NCI-H1694 treated with DMSO at 0.1 percent for 48 hours (cell line): ENCODE measurements at places on chromosomes 7 and 10.

DNA sequence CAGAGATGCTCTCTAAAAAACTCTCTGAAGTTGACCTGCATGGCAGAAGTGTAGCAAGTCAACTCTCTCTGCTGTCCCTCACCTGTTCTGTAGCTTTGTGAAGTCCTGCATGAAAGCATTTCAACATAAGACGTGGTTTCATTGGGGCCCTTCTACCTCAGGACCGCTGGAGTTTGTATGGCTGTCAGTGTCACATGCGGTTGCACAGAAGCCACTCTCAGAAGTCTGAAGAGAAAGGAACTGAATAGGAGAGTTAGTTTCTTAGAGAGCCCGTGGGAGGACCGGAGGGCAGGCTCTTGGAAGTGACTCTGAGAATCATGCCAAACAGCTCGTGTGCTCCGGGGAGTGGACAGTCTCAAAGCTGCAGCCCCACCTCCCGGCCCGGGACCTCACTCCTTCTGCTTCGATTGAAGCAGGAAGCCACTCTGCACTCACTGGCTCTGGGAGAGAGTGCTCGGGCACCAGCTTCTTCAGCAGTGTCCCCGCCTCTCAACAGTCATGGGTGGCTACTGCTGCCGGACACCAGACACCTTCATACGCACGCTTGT is 486.7 kb downstream of the SDK1 start:
- no peak for DNase-seq

GRCh38 chr10:64033711-64034110 is 512.5 kb downstream of the REEP3 start:
- DNase-seq, result no peak

- DNase-seq, result no peak
These were observed 988.4 kb downstream of the KCNMA1 start for GRCh38 chr10:76649254-76649653.

DNA sequence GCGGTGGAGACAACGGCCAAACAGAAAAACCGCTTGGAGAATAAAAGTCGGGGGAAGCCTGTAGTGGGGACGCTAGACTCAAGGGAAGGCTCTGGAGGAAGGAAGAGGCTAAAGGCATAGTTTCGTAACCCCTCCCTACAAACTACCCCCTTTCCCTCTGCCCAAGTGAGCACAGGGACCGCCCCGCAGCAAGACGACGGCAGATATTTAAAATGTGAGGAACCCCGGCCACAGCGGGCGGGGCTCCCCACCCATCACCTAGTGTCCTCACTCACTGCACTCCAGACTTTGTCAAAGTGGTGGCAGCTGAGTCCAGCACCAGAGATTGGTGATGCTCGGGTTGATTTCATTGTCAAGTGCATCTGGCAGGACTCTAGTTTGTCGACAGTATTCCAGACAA is 69.1 kb downstream of the PRKAG2 start:
- no peak for DNase-seq

GRCh38 chr10:36783400-36783799 is 342.0 kb upstream of the ANKRD30A start:
- DNase-seq, result no peak

GRCh38 chr7:34365611-34366010 is 292.4 kb upstream of the NPSR1 start:
- DNase-seq, result no peak

- DNase-seq, result no peak
These were observed 287.4 kb downstream of the CACNA2D1 start for GRCh38 chr7:82156168-82156567.

GRCh38 chr10:33497338-33497737 is 162.9 kb upstream of the NRP1 start:
- DNase-seq, result no peak

DNA sequence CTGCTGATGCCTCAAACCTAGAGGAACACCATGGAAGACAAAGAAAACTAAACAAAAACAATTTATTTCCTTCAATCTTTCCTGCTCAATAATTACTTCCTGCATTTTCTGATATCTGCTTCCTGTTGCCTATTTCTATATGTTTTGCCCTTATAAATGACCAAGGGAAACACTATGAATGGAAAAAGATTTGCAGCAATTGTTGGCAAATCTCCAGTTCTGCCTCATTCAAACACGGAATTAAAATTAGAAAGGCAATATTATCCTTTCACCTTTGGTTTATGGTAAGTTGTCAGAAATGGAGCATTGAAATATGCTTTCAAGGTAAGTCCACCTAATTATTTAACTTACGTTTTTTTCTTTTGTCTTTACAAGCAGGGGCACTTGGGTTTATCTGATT is 552.2 kb upstream of the ANKRD30A start:
- no peak for DNase-seq

DNA sequence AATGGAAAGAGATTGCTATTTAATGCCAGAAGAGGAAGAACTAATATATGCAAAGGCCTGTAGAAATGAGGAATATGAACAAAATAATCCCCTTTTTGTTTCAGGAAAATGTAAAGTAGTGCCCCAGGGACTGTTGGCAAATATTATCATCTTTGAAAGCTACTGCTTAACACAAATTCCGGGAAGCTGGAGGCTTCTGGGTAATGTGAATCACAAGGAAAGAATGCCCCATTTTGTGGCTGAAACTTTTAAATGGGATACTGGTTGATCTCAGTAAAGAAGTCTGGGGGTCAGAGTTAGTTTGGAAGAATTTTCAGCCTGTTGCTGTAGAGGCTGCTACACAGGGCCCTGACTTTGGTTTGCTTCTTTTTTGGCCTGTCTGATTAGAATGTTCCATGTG is 141.0 kb downstream of the PTEN start:
- no peak for DNase-seq

DNA sequence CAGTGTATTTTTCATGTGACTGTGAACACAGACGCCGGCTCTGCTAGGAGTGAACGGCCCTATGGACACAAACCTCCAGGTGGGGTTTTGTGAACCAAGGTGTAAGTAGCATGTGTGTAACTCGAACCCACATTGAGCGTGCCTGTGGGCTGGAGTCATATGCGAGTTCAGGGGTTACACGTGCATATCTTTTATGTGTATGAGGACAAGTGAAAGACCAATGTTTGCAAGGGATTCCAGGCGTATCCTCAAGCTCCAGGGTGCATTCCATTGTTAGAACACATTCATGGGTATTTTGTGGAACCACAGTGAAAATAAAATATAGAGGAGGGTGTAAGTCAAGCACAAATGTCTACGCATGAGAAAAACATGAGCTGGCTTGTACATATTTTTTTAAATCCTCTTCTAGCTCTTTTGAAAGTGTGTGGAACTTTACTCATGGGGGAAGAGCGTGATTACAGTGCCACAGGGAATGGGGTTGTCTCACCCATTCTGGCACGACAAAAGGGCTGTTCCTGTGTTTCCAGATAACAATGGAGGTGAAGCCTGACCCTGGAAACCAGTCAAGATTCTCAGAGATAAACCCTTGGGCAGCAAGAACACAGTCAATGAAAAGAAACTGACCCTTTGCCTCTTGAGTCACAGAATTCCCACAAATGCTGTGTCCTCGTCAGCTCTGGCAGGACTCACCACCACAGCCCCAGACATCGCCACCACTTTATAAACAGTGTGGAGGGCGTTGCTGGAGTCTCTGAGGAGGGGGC is 37.0 kb upstream of the GOT1 start:
- no peak for DNase-seq

GRCh38 chr7:118312966-118313365 is 88.5 kb downstream of the ANKRD7 start:
- no peak for DNase-seq

- no peak for DNase-seq
These were observed 46.3 kb upstream of the ZNF800 start for GRCh38 chr7:127438836-127439235.

DNA sequence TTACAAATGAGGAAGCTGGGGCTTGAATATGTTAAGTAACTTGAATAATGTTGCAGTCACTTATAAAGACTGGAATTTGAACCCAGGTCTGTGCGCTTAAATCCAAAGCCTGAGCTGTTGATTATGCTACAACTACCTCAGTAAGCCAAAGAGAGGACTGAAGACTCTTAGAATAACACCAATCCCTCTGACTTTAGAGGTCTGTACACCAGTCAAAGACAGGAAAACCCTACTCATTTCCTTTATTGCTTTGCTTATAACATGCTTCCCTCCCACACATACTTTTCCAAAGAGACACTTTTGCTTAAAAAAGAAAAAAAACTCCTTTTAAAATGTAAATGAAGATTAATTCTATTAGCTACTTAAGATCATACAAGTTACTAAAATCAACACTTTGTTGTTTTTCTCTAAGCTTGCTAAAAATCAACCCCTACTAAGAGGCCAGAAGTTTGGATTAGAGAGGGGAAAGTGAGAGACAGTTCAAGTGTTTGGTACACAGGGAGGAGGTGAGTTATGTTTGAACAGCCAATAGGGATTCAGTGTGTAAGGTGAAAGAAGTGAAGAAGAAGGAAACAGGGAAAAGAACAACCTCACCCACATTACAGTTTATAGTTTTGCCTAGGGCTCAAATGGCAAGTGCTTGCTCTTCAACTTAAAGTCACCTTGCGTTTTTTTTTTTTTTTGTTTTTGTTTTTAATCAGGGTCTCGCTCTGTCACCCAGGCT is 74.8 kb downstream of the MDH2 start:
- no peak for DNase-seq

DNA sequence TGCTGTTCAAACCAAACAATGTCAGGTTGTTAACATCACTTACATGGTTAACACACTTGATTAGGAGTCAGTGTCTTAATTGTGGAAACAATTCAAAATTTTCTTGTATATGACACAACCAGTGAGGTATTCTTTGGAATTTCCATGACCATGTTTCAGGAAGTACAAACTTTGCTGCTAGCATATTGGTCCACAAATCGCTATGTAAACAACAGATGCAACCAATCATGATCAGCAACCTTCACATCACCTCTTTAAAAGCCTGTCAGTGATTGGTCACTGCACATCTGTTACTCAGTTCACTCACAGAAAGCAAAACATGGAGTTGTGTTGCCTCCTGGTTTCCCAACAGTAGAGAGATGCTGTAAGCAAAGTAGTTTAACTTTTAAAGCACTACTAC is 108.9 kb upstream of the FAM3C start:
- DNase-seq, result no peak

DNA sequence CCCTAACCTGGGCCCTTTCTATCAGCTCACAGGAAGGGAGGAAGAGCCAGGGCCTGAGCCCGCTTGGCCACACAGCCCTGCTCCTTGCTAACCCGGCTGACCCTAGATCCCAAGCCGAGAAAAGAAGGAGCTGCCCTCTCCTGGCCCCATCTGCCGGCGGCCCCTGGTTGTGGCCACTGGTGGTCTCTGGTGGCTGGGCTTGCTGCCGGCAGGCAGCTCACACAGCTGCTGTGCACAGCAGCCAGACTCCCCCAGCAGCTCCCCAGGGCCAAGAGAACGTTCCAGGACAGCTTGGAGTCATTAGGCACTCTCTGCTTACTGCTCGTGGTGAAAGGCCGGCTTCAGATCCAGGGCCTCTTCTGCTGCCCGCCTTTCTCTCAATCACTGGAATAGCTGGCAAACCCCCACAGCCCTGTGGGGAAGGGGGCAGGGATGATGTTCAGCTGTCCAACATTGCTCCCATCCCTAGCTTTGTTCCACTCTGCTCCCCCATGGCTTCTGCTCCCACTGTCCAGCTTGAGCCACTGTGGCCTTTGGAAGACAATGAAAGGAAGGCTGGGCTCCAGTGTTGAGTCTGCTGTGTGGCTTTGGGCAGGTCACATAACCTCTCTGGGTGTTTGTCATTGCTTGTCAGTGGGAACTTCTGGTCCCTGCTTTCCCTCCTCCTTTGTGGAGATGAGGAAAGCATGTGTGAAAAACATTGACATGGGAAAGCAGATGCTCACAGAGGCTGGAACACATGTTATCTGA is 35.4 kb upstream of the COL13A1 start:
- no peak for DNase-seq

DNA sequence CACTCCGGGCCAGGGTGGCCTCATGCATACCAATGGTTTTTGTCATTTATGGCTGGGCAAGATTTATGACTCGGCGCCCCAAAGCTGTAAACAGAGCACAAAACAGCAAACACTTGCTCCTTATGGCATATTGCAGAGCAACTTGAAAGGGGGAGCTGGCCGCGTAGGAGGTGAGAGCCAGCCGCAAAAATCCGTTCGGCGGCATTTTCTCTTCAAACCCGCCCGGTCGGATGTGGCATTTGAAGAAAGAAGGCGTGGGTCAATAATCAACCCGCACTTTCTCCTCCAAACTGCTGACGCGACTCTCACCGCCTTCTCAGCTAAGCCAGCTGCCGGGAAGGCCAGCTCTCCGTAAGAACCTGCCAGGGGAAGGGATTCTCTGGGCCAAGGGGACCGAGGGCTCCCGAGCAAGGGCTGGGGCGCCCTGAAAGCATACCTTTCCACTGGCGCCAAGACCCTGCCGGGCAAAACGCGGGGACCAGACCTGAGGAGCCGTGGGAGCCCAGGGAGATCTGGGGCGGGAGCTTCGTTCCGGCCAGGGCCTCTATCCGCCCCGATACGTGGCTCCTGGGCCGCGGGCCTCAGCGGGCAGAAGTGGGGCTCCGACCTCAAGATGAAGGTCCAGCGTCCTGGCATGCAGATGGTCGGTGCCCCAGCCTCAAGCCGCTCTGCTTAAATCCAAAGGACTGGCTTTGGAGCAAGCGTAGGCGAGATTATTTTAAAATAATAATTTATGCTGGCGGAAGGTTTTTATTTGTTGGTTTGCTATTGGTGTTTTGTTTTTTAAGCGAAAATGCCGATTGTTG is 12.9 kb upstream of the HOXA2 start:
- no peak for DNase-seq

GRCh38 chr7:36863901-36864701 is 139.8 kb upstream of the AOAH start:
- no peak for DNase-seq

- no peak for DNase-seq
These were observed 67.2 kb downstream of the ATAD1 start for GRCh38 chr10:87750817-87751216.

DNA sequence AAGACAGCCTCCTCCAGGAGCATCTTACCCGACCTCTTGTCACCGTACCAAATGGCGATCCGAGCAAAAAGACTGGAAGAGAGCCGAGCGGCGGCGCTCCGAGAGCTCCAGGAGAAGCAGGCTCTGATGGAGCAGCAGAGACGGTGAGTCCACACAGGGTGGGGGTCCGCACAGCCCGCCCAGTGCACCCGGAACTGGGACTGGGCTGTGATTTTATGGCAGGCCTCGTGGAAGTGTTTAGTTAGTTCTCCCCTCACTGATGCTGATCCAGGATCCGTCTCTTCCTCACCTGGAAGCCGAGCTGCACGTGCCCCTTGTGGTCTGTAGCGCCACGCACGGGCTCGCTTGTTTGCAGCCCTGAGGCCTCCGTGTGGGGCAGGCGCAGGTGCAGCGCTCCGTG is 19.6 kb downstream of the LRRC27 start:
- DNase-seq, result no peak

DNA sequence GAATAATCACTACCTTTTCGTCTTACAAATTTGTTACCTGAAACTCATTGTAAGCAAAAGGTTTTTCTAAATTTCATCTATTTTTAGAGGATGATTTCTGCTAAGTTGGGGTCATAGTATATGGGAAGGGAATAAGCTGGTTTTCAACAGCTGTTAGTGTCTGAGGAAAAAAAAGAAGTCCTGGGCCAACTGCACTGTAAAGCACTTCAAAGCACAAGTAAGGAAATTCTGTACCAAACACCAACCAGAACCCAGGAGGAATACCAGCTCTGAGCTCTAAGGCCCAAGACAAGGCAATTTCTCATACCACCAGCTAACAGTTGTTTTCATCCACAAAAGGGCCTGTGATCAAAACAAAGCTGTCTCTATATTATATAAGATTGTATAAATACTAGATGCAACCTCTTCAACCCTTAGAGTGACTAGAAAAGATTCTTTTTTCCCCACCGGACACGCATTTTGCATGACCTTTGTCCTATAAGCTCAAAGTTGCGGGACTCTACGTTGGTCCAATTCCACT is 6.1 kb upstream of the MEOX2 start:
- DNase-seq, result no peak
